ENCODE measurements at places on chromosomes 2 and 18.

- no peak for DNase-seq
These were observed 146.0 kb downstream of the FAM210A start for GRCh38 chr18:13580351-13580750.

DNA sequence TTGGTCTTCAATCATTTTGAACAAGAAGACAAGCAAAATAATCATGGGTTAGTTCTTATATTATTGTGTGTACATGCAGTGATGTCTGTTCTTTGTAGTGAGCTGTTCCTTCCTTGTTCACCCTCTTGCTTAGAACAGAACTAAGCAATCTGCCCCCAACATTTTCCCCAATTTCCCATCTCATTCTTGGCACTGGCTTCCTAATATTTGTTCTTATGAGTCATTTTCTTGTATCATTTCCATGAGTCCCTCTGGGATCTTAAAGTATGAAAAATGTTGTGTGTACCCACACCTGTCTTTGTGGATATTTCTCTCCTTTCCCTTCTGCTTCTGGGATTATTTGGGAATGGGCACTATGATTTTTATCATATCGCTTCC is 3.5 kb upstream of the IL1B start:
- DNase-seq: no peak

GRCh38 chr2:25255745-25256487 is 85.8 kb downstream of the DNMT3A start:
- no peak for DNase-seq

- no peak for DNase-seq
These were observed 13.7 kb downstream of the RAPGEF4 start for GRCh38 chr2:172749388-172749787.

DNA sequence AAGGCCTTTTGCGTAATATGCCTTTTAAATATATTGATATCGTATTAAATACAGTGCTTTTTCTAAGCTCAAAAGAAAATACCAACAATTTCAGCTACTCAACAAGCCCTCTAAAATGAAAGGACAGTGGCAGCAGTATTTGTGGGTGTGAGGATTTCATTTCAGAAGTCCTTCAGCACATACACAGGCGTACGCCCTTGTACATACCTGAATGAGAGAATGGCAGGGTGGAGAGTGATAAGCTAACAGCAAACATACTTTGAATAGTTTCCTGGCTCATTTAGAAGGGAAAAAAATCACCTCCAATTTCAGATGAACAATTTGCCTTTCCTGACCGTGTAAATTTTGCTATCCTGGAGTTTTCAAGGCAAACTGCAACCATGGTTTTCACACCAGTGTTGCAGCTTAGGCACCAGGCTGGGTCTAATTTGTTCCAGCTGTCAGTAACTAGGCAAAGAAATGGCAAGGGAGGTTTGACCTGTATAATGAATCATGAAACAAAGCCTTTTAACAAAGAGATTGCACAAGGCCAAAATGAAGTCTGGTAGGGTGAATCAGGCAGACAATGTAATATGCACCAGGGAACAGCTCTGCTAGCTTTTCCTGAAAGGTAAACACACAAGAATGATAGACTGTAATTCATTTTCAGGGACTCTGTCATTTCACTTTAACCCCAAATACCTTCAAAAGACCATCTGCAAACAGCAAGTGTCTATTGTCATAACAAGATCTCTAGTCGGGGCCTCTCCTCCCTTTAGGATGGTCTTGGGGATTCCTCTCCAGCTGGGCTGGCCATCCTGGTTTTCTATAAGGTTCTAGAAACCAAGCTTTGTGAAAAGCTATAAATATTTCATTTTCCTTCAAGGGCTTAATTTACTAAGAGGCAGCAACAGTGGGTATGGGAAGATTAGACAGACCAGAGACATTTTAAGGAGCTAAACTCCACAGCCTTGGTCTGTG is 11.5 kb downstream of the ANKRD29 start:
- DNase-seq: no peak

- no peak for DNase-seq
These were observed 7.7 kb downstream of the DNMT3A start for GRCh38 chr2:25333981-25334380.

DNA sequence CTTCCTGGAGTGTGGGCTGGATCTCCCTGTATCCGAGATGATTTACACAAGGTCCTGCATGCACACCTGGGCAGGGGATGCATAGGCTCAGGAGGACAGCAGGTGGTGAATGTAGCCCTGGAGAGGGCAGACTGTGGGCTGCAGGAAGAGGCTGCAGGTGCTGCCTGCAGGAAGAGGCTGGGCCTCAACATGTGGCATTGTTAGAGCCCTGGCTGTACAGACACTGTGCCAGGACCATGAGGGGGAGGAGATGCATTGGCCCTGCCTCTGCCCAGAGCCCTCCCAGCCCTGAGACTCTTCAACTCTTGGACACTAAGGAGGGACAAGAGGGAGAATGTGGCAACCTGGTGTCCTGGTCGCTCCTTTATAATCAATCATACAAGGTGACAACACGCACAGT is 392.8 kb downstream of the TNS1 start:
- no peak for DNase-seq
